ENCODE measurements at places on chromosomes 16 and 17.

DNA sequence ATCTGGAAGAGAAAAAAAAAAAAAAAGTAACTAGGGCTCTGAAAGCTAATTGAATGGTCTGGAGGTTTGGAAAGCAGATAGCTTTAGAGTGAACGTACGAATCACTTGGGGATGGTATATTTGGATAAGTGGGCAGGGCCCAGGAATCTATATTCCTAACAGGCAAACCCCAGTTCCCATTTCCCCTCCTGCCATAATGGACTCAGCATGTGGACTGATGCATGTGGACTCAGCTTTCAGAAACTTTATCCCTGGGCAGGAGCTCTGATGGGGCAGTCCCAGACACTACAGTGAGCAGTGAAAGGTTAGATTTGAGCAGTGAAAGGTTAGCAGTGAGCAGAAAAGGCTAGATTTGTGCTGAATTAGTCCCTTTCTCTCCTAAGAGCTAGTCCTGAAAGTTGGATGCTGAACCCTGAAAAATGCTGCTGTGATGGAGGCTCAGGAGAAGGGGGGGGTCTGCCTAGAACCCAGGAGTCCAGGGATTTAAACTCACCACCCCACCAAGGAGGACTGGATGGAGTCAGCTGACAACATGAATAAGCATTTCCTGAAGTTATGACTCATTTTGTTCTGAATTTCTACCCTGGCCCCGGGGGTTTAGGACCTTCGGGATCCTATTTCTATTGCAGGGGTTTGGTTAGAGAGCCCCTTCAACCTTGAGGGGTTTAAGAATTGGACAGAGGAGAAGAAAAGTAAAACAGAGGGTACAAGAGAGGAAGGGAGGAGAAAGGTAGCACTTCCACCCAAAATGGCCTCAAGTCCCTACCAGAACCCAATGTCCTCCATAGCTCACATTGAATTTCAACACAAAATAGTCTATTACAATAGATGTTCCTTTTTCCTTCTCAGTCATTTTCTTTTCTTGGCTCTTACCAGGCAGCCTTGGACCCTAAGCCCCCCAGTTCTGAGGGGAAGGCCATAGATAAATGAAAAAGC lies 10.3 kb upstream of the FZD2 start:
- DNase-seq = no peak

DNA sequence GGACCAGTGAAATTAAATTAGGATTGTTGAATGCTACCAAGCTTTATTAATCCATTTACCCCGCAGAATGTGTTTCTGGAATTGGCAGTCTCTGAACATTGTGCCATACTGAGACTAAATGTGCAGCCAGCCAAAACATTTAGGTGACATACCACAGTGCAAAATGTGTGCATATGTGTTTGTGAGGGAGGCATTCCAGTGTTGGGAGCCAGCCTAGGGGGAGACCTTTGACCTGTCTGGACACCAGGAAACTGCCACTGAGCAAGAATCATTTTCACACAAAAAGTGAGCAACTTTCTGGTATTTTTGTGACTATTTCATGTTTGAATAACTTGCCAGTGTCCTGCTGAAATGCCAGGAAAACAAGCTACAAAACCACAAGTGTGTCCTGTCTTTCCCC lies 64.7 kb upstream of the SLC12A3 start:
- no peak for DNase-seq

GRCh38 chr17:36881323-36881722 lies 56.0 kb upstream of the LHX1 start:
- no peak for DNase-seq

- no peak for DNase-seq
Measured at GRCh38 chr17:82314727-82315605, 2.4 kb downstream of the CD7 start.

DNA sequence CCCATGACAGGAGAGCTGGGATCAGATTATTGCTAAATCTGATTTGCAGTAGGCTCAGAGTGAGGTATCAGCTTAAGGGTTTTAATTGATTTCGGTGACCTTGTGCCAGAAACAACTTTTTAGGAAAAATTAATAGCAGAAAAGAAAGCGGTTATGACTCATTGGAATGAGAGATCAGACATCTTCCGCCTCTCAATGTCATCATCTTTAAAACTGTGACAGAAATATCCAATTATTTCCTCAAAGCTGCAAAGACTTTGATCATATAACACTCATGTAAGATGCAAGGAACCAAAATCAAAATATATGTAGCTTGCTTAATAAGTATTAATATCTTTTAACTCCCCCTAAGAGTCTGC lies 190.1 kb upstream of the FOXF1 start:
- DNase-seq = no peak

DNA sequence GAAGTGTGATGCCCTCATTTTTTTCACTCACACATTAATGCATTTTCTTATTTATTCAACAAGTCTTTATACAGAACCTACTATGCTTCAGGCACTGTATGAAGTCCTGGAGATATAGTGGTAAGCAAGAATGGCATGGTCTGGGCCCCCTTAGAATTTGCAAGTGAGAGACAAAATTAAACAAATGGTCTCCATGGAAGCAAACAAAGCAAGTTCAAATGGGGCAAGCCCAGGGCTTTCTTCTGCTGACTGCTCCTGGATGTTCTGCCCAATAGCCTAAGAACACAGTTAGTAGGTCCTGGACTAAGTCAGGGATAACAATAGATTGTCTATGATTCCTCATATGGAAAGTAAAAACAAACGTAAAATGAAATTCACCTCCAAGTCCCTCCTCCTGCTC lies 31.3 kb upstream of the DDX52 start:
- DNase-seq = no peak

GRCh38 chr17:2549392-2550211 lies 37.9 kb upstream of the METTL16 start:
- no peak for DNase-seq

- DNase-seq = no peak
Measured at GRCh38 chr17:48037036-48037837, at the start of gene COPZ2. TSS of gene COPZ2 (minus strand) at chr17:48037797. CDS start at chr17:48037777, 20 bp downstream.

DNA sequence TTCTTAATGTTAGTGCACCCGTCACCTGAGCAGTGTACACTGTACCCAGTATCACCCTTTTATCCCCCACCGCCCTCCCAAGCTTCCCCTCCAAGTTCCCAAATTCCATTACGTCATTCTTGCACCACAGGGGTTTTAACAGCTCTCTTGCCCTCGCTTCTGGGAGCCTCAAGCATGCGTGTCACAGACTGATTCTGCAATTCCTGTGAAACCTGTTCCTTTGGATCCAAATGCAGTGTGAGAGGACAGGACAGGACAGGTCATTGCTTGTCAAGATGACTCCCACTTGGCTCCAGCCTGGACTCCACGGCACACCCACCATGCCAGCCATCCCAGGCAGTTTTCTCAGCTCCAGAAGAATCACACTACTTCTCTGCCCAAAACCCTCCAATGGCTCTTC lies 44.1 kb downstream of the CYB5D2 start:
- no peak for DNase-seq

DNA sequence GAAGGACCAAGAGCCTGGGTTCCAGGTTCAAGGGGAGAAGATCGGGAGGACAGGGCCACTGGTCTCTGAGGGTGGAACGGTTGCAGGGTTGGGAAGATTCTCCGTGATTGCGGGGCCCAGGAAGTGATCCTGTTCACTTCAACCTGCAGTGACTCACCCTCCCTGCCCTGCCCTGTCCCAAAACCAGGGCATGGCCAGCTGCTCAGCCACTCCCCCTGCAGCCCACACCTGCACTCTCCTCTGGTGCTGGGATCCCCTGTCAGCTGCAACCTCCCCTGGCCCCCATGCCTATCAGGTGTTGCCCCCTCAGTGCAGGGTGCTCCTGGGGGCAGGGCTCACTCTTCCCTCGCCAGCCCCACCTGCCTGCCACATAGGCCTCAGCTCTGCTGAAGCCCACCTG lies 1.1 kb downstream of the RUNDC3A start:
- no peak for DNase-seq

DNA sequence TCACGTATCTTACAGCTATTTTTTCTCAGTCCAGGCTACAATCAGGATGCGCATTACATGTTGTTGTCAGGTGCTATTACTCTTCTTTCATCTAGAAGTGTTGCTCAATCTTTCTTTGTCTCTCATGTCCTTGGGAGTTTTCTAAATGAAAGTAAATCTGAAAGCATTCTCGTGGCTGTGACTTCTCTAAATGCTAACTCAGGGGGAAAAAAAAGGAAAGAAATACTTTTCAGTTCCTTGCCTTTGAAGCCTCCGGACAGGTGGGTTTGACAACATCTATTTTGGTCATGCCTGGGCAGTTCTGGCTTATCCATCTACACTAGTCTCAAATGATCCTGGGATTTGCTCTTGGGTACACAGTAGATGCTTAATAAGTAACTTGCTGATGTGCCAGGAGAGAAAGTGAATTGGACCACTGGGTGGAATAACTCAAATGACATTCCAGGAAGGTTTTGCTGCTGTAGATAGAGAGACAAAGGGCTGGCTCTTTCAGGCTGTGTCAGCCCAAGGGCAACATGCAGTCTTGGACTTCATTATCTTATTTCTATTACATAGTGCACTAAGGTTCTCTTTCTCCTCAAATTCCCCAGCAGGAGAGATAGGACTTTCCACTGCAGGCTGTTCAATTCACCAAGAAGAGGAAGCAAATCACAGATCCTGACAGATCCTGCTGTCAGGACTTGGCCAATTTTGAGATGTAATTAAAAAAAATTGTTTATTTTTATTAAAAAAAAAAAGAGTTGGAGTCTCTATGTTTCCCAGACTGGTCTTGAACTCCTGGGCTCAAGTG lies 63.6 kb upstream of the NFAT5 start:
- no peak for DNase-seq

DNA sequence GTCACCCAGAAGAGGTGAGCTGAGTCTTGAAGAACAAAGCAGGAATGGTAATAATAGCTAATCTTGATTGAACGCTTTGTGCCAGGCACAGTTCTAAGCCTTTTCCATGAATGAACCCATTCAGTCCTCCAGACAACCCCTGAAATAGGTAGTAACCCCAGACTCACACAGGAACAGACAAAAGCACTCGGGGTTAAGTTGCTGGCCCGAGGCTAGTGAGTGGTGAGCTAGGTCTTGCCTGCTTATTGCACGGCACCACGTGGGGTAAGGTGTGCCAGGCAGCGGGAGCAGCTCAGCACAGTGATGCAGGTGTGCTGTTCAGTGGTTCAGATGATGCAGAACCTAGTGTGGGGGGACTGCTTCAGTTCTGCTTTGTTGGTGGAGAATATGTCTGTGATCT lies 181.6 kb downstream of the RAB11FIP4 start:
- no peak for DNase-seq

- DNase-seq = peak; percentile 100
Measured at GRCh38 chr17:81394921-81395599, at the start of gene BAHCC1. TSS of gene BAHCC1 (plus strand) at chr17:81395457. CDS start at chr17:81399740, 4,283 bp downstream.

- peak; percentile 46 for DNase-seq
Measured at GRCh38 chr17:7477392-7478275, 1.8 kb downstream of the ZBTB4 start.

GRCh38 chr16:48608871-48609651 lies 919 bp downstream of the N4BP1 start:
- peak; percentile 37 for DNase-seq

DNA sequence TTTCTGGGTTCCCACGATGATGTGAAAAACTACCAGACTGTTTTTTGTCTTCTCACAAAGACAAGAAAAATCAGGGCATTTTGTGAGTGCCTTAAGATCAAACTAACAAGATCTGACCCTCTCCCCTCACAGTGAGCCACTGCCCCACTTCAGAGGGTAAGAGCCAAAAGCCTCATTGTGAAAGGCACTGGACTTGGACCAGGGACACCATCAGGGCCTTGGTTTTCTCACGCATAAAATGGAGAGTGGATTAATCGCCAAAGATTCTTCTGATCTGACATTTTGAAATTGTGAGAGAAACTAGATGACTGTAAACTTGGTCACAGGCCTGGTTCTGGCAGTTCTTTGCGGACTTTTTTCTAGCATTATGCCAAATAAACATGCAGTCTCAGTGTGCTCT lies 21.0 kb upstream of the ENDOV start:
- no peak for DNase-seq

- no peak for DNase-seq
Measured at GRCh38 chr16:66159987-66160386, 206.5 kb upstream of the CDH5 start.

- DNase-seq = no peak
Measured at GRCh38 chr16:3664187-3664896, 9.9 kb downstream of the DNASE1 start.

GRCh38 chr17:73663614-73664013 lies 19.4 kb upstream of the SDK2 start:
- DNase-seq = no peak

All from anterior cingulate cortex (tissue), 58 donors.